CD4-positive, alpha-beta T cell treated with Interleukin-10 for 1 hour (primary cell): ENCODE measurements at places on chromosomes 12 and 14.

DNA sequence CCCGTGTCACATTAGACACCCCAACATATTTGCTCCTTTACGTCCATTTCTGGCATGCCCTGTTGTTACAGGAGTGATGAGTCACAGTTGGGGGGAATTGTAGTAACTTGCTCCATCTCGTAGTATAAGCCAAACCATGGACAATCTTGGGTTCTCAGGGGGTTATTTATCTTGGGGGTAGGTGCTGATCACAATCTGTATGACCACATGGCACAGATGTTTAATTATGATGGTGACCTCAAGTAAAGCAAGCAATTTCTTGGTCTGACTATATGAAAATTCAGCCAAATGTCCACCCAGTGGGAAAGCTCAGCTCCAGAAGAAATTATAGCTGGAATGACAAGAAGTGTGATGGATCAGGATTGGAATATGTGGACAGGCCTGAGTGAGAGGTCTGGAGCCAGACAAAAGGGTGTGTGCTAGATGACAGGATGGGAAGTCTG lies 32.1 kb upstream of the STON2 start:
- no peak for DNase-seq

DNA sequence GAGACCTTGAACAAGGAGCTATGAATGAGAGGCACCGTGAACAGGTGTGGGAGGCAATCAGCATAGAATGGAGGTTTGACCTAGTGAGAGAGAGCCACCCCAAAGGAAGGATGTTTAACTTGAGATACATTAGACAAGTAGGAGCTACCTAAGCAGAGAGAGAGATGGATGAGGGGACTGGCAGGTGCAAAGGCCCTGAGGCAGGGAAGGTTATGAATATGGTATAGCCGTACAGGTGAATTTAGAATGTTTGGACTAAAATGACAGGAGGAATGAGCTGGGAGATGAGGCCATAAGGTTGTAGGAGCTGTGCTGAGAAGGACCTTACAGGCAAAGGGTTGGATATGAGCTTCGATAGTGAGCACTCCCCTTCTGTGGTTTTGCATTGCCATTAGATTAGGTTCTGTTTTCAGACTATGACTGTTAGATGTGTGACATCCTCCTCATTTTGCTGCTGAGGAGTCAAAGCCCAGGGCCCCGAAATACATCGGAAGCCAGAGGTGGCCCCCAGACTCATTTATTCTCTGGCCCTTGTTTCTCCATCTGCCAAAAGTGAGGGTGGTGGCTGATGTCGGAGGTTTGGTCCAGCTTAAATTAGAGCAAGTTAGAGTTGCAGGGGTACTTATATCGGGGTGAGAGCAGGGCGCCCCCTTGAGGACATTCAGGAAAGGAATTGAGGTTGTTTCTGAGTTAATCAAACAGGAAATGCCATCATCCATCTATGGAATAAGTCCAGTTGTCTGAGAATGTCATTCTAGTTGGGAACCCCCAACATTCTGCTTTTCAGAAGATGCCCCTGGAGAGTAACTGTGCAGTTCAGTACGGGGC lies 29.4 kb downstream of the SLC24A4 start:
- DNase-seq, result peak; percentile 15

- peak; percentile 9 for DNase-seq
Observed at GRCh38 chr12:107318806-107319532, 225.6 kb upstream of the CRY1 start.

- DNase-seq, result no peak
Observed at GRCh38 chr14:68586896-68587751, 205.7 kb downstream of the ZFP36L1 start.

- DNase-seq, result no peak
Observed at GRCh38 chr12:89969093-89969492, 260.5 kb upstream of the ATP2B1 start.

DNA sequence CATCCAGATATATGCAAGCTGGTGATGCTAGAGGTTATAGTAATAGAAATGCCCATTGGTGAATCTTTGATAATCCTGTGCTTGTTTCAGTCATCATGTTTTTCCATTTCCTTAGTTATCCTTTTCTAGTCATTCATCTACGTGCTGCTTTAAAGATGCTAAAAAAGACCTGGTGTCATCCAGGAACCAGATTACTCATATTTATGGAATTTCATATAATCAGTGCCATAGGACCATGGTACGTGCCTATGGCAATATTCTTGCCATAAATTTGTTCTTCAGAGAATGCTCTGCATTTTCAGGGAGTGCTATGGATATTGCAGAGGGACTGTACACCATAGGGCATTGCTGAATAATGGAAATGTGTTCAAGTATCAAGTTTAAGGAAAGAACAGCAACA lies 267.3 kb downstream of the AKAP6 start:
- DNase-seq, result no peak

DNA sequence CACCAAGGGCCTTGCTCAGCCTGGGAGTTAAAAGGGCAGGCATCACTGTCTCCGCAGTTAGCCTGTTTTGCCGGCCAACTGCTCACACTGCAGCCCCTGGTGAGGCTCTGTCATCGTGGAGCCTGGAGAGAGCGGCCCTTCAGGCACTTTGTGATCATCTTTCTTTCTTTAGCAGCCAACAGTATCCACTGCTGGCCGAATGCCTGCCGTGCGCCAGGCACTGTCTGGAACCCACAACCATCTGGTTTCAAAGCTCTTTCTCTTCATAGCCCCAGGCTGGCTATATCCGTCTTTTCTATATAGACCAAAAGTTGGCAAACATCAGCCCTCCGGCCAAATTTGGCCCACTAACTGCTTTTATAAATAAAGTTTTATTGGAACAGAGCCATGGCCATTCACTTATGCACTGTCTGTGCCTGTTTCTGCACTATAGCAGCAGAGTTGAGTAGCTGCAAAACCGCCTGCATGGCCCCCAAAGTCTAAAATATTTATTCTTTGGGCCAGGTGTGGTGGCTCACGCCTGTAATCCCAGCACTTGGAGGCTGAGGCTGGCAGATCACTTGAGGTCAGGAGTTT lies 29.5 kb downstream of the SLC8B1 start:
- no peak for DNase-seq

DNA sequence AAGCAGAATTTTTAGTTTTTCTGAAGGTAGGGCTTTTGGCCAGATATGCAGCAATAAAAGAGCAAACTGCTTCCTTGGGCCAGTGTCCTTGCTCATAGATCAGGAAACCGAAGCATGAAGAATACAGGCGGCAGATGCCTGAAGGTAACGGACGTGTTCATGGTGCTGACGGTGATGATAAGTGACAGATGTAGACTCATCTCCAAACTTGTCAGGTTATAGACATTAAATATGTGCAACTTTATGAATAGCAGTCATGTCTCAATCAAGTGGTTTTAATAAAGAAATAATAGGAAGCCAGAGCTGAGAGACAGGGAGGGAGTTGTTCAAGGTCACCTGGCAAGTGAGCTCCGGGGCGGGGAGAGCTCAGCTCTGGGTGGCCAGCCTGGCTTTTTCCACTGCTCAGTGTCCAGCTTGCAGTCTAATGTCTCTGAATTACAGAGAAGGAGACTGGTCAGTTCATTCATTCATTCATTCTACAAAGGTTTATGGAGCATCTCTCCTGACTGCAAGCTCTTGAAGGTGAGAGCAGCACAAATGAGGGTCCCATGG lies 1.0 kb downstream of the SERPINA5 start:
- DNase-seq, result no peak

DNA sequence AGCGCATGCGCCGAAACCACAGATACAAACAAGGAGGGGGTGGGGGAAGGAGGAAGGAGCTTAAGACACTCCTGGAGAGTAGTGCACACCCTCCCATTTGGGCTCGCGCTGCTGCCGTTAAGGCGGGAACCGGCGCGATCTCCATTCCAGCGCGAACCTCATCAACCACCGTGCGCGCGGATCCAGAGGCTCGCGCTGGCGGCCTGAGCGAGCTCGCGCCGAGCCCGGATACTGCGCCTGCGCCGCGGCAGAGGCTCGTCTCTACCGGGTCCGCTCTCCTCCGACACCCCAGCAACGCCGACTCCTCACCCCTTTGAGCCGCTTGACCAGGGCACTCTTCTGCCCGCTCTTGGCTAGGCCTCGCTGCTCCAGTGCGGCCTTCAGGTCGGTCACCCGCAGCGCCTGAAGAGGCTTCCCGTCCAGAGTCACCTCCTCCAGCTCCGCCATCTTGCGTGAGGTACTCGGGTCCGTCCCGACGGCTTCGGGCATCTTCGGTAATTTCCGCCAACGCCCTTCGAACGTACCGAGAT lies at the start of gene ACIN1:
Gene ACIN1 (minus strand): TSS at position 471 of the 530 bp plus-strand sequence. CDS start 24 bp downstream, at position 447.
- DNase-seq, result peak; percentile 83

- no peak for DNase-seq
Observed at GRCh38 chr12:54689034-54689372, 40.8 kb upstream of the DCD start.

DNA sequence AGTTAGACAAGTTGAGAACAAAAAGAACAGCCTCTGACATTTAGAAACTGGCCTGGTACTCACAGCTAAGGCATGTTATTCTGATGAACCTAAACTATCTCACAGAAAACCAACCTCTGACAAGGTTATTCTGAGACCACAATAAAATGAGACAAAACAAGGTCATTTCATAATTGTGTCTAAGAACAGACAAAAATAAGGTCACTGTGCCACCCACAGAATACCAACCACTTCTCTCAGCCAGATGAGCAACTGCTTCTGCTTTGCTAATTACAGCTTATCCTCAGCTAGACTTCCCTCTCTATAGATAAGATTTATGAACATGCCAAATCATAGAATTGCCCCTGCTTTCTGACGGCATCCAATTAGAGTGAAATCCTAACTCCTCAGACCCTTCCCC lies 52.2 kb upstream of the CRACR2A start:
- DNase-seq, result no peak

DNA sequence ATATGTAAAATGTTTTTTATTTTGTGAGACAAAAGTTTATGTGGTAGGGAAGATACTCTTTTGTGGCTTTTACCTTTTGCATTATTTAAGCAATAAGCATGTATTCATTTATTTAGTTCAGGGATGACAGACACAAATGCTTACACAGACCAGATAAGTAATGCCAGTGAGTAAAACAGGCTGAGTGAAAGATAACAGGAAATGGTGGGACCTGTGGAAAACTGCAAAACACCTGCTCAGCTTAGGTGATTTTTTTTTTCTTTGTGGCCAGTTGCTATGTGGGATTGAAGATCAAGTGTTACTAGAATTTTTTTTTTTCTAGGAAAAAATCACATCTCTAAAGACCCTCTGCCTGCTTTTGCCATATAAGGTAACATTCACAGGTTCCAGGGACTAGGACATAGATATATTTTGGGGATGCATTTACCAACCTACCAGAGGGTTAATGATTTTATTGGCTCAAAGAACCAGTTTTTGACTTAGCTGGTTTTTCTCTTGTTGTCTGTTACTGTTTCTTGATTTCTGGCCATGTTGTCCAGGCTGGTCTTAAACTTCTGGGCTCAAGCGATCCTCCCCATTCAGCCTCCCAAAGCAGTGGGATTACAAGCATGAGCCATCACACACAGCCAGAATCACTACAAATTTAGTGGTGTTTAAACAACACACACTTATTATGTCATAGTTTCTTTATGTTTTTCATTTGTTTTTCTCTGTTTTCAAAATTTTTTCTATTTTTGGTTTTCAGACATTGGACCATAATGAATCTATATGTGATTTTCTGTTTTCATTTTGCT lies 9.8 kb downstream of the PSMA6 start:
- DNase-seq, result no peak

GRCh38 chr14:33370426-33370825 lies 431.7 kb downstream of the NPAS3 start:
- no peak for DNase-seq

GRCh38 chr14:77601846-77602619 lies 14.4 kb downstream of the SPTLC2 start:
- DNase-seq, result no peak

DNA sequence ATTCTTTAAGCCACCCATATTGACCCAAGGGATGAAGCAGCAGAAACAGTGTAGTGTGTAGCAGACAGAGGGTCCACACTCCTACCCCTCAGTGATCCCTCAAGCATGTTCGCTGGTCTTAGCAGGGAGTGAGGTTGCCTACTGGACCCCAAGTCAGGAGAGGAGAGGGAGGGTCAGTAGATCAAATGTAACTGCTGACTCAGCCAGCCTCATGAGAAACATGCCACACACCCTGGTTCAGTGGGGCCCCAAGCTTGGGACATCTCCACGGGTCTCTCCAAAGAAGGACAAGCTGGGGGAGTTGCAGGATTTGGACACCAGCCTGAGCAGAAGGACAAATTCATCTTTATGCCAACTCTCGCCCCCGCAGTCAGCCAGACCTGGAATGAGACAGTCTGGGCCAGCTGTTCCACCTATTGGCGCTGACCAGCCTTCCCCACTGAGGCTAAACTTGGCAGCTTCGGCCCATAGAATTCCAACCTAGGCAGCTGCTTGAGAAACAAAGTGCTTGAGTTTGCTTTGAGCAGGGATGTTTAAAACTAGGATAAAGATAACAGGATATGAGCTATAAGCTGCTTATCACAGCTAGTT lies 66.0 kb upstream of the ACTN1 start:
- no peak for DNase-seq
